ENCODE measurements at places on chromosomes 12 and 14.
A peak's percentile ranks its signal among the peaks of the same experiment; 100 is the strongest.

DNA sequence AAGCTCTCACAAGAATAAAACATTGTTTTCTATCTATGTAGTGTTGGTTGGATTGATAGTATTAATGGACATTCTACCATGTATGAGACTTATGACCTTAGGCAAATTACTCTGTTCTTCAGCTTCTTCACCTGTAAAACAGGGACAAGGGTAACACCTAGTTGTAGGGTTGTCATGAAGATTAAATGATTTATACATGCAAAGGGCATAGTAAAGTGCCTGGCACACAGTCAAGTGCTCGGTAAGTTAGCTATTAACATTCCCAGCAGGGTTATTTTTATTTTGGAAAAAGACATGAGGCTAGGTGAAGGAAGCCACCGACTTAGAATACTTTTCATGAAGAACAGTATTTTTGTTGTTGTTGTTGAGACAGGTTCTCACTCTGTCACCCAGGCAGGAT is 71.2 kb upstream of the PLXNC1 start:
- DNase-seq, result no peak

DNA sequence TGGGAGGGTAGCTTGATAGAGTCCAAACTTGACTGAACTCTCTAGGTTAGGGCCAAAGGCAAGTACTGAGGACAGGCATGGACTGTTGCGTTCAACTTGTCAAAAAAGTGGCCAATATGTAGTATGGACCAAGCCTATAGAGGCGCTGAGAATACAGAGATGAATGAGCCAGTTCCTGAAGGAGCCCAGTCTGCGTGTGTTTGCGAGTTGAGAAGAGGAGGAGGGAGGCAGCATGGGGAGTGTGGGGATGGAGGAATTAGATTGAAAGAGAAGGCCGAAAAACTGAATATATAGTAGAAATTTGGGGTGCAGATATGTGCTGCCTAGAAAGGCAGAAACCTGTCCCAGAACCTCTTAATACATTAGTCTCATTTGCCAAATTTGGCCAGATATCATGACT is 412.4 kb downstream of the PCNX1 start:
- DNase-seq, result peak; percentile 12

GRCh38 chr14:52124791-52125684 is 56.2 kb upstream of the NID2 start:
- peak; percentile 59 for DNase-seq

- no peak for DNase-seq
Observed at GRCh38 chr12:33752854-33753253, 269.4 kb upstream of the ALG10 start.

DNA sequence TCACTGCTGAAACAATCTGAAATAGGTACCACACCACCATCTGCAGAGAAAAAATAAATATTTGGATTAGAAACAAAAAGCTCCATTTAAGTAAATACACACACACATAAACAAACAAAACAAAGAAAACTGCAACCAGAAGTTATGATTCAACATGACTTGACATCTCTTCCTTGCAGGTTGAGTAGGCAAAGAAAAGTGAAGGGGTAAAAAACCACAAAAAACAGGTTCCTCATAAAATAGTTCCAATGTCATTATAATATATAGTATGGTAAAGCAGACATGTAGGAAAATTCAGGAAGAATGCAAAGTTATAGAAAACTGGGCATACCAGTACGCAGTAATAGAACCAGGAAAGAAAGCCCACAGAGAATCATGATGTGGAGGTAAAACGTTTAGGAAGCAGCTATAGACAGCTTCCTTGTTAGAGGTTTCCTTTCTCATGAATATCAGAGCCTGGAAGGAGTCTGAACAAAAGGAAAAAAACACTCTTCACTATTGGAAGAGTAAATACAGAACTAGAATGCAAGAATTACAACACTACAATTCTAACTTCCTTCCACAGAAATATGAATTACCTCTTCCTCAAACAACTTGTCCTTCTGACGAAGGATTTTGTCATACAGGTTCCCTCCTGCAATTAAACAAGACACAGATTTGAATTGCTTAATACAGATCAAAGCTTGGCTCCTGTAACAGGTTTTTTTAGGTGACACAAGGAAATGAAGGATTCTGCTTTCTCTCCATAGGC is 6.1 kb downstream of the NEK9 start:
- no peak for DNase-seq

GRCh38 chr12:64580681-64581080 is 29.6 kb upstream of the RASSF3 start:
- DNase-seq, result no peak

GRCh38 chr12:108918960-108919642 is 39.2 kb downstream of the DAO start:
- DNase-seq, result no peak

DNA sequence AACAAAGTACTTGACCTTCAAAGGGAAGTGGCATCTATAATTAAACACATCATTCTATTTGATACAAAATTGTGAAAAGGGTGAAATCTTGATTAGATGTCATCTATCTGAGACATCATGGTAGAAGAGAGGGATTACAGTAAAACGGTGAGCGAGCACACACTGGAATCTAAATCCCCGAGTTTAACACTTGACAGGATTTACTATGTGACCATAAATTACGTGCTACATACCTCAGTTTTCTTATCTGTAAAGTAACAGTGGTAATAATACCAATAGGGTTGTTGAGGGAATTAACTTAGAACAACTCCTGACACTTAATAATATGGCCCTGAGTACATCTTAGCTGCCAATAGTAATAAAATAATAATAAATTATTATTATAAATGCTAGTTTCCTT is 13.3 kb downstream of the USP44 start:
- no peak for DNase-seq

DNA sequence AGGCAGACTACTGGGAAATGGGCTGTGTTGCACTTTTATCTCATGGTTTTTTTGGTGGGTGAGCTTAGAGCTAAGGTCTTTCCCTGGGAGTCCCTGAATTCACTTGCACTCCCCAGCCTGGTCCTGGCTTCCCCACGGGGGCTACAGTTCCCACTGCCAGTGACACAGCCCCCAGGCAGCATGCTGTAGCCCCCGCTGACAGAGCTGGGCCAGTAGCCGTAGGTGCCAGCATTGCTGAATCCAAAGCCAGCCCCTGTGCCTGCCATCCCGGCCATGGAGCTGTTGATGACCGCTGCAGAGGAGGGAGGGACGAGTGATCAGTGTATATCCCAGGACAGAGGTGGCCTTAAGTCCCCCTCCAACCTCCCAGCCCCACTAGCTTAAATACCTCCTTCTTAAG is 6.9 kb upstream of the KRT72 start:
- no peak for DNase-seq

- DNase-seq, result no peak
Observed at GRCh38 chr12:104750061-104750460, 208.0 kb downstream of the SLC41A2 start.

All from NCI-H1436 (cell line).